Heart right ventricle (tissue), 16 donors: ENCODE measurements at places on chromosomes 13 and 19. TPM values are rescaled to one million over a fixed set of nuclear protein-coding genes. Genes with fewer than 3 reads are reported as not detected.

DNA sequence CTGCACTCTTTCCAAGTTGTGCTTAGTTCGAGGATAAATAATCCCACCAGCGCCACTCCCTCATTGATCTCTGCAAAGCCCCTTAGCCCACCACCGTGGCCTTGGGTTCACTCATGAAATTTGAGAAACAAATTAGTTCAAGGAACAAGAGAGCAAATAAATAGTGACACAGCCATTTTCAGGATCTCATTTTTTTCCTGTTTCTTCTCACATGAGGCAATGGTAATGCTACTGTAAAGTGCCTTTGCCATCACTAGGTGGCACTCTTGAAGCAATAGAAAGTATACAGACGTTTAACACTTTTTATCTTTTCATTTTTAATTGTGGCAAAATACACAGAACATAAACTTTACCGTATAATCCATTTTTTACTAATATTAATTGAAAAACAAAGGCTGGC, 76.8 kb upstream of the ZNF835 start:
- no peak overlapping the region for H3K4me3 ChIP-seq
- peaks cover 12% of the 10 kb centered on the region for H3K27me3 ChIP-seq
- no peak overlapping the region for H3K27ac ChIP-seq
- H3K4me1 ChIP-seq, result no peaks in the 10 kb centered on the region

DNA sequence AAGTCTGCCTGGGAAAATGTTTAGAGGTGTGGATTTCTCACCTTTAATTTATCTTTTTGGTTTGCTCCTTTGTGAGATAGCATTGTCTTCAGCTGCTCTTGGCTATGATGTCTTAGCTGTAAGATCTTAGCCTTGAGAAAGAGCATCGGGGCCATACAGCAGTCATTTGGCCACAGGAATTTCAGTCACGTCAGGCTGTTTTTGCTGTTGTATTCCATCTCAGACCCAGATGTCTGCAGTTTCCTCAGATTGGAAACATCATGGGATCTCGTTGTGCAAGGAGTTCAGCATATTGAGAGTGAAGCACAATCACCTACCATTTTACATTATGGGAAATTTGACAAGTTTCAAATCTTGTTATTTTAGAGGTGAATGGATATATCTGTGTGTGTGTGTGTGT, 89.3 kb upstream of the C1QTNF9B start:
- H3K4me1 ChIP-seq, result peaks cover 28% of the 10 kb centered on the region
- no peaks in the 10 kb centered on the region for H3K36me3 ChIP-seq
- no peak overlapping the region for H3K4me3 ChIP-seq

GRCh38 chr13:41751277-41751676, 209.6 kb downstream of the VWA8 start:
- H3K4me1 ChIP-seq, result peaks cover 34% of the 10 kb centered on the region
- no peak for DNase-seq
- H3K36me3 ChIP-seq, result peaks cover 19% of the 10 kb centered on the region

CYP2A7 gene
- total RNA-seq, result not detected

GRCh38 chr19:13764101-13764807, at the start of gene MRI1:
TSS of gene MRI1 (plus strand) at chr19:13764522. CDS start at chr19:13764589, 67 bp downstream.
- H3K27me3 ChIP-seq, result no peaks in the 10 kb centered on the region
- peak within 1 kb of the TSS; percentile 63 for H3K27ac ChIP-seq
- H3K4me1 ChIP-seq, result peaks cover 15% of the 10 kb centered on the region
- H3K36me3 ChIP-seq, result peaks cover 56% of the 10 kb centered on the region

OSCAR gene
- 1.5 TPM for total RNA-seq

GRCh38 chr19:10144361-10144760, 24.7 kb upstream of the EIF3G start:
- H3K4me3 ChIP-seq, result no peak overlapping the region
- no peaks in the 10 kb centered on the region for H3K4me1 ChIP-seq
- H3K27me3 ChIP-seq, result no peaks in the 10 kb centered on the region
- H3K27ac ChIP-seq, result peak overlapping the region; percentile 86
- no peak for DNase-seq

YJEFN3 gene
- total RNA-seq, result 2.2 TPM

DNA sequence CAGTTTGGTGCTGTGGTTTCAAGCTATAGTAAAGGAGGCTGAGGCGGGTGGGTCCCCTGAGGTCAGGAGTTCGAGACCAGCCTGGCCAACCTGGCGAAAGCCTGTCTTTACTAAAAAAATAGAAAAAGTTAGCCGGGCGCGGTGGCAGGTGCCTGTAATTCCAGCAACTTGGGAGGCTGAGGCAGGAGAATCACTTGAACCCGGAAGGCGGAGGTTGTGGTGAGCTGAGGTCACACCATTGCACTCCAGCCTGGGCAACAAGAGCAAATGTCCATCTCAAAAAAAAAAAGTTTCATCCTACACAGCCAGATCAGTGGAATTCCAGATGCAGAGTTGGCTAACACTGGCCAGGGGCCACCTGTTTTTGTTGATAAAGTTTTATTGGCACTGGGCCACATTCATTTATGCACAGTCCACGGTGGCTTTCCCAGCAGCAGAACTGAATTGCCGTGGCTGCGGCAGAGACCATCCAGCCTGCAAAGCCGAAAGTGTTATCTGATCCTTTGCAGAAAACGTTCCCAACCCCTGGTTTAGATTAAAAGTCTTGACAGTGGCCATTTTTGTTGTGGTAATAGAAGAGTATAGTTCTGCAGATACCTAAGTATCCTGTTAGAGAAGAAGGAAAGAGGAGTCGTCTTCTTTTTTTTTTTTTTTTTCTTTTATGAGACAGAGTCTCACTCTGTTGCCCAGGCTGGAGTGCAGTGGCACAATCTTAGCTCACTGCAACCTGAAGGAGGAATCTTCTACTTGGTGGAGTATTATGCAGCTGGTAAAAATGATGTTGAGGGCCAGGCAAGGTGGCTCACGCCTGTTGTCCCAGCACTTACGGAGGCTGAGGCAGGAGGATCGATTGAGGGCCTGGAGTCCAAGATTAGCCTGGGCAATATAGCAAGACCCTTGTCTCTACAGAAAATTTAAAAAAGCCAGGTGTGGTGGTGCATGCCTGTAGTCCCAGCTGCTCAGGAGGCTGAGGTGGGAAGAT, 8.7 kb downstream of the NCLN start:
- H3K4me1 ChIP-seq, result no peaks in the 10 kb centered on the region
- H3K36me3 ChIP-seq, result no peaks in the 10 kb centered on the region
- H3K27ac ChIP-seq, result no peak overlapping the region
- no peaks in the 10 kb centered on the region for H3K27me3 ChIP-seq

DNA sequence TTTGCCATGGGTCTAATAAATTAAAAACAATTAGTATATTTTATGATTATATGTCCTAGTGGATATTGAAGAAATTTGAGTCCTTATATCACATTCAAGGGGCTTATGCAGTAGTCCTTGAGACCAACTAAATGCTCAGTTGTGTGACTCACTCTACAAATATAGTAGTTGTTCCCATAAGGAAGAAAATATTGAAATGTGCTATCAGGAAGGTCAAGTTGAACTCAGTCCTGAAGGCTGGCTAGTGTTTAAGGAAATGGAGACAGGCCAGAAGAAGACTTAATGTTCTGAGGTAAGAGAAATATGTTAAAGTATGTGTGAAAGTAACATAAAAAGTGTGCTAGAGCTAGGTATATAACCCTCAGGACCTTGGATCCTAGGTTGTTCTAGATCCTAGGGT, 766.1 kb upstream of the GPC6 start:
- no peak for DNase-seq
- H3K4me3 ChIP-seq, result no peak overlapping the region
- H3K27me3 ChIP-seq, result no peaks in the 10 kb centered on the region

DNA sequence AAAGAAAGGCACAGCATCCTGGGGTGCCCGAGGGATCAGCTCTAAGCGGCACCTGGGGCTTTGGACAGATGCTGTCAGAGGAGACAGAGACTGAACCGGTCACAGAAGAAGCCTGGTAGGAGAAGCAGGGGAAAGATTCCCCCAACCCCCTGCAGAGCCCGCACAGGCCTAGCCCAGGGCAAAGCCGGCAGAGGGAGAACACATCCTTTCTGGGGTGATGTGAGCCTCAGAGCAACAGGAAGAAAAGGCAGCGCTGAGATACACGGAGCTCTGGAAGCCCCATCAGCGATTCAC, 101.2 kb downstream of the CRYL1 start:
- no peaks in the 10 kb centered on the region for H3K36me3 ChIP-seq
- H3K4me3 ChIP-seq, result no peak overlapping the region
- H3K4me1 ChIP-seq, result peaks cover 5% of the 10 kb centered on the region
- DNase-seq, result no peak
- no peak overlapping the region for H3K27ac ChIP-seq

SIAH3 gene
- total RNA-seq, result not detected

DNA sequence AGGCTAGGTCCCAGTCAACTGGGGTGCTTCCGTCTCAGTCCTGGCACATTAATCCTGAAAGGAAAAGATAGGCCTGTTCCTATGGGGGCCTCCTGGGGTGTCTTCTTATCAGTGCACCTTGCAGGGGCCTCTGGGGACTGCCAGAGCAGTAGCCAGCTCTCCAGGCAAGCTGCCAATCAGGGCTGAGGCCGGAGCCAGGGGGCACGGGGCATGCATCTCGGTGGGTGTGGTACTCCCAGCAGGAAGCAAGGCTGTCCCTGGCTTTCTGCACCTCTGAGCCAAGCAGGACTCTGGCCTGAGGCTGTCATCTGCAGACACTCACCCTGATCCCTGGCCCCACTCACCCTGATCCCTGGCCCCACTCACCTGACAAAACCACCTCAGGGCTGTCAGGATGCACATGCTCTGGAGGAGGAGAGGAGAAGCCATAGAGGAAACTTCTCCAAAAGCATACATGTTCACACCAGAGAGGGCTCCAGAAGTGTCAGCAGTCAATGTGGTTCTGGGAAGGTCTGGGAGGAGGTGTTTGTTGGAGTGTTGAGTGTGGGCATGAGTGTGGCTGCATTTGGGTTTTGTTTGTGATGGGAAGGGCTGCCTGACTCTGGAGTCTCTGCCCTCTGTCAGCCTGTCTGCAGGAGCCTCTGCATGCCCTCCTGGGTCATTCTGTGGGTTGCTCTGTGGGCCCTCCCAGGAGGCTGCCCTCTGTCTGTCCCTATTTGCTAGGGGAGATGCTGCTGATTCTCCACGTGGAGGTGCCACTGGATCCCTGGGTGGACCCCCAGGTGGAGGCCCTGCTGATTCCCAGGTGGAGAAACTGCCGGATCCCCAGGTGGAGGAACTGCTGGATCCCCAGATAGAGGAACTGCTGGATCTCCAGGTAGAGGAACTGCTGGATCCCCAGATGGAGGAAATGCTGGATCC, 22.7 kb upstream of the KCTD15 start:
- H3K36me3 ChIP-seq, result no peaks in the 10 kb centered on the region
- no peak for DNase-seq
- H3K27ac ChIP-seq, result no peak overlapping the region
- no peaks in the 10 kb centered on the region for H3K4me1 ChIP-seq
- no peak overlapping the region for H3K4me3 ChIP-seq
- peaks cover 46% of the 10 kb centered on the region for H3K27me3 ChIP-seq

VSTM2B gene
- not detected for total RNA-seq

ZNF813 gene
- 1.5 TPM for total RNA-seq

PBX4 gene
- total RNA-seq, result not detected

GRCh38 chr13:71399631-71400215, 467.3 kb downstream of the DACH1 start:
- no peaks in the 10 kb centered on the region for H3K27me3 ChIP-seq
- H3K27ac ChIP-seq, result no peak overlapping the region
- H3K4me3 ChIP-seq, result no peak overlapping the region
- H3K36me3 ChIP-seq, result no peaks in the 10 kb centered on the region
- no peak for DNase-seq
- no peaks in the 10 kb centered on the region for H3K4me1 ChIP-seq

DNA sequence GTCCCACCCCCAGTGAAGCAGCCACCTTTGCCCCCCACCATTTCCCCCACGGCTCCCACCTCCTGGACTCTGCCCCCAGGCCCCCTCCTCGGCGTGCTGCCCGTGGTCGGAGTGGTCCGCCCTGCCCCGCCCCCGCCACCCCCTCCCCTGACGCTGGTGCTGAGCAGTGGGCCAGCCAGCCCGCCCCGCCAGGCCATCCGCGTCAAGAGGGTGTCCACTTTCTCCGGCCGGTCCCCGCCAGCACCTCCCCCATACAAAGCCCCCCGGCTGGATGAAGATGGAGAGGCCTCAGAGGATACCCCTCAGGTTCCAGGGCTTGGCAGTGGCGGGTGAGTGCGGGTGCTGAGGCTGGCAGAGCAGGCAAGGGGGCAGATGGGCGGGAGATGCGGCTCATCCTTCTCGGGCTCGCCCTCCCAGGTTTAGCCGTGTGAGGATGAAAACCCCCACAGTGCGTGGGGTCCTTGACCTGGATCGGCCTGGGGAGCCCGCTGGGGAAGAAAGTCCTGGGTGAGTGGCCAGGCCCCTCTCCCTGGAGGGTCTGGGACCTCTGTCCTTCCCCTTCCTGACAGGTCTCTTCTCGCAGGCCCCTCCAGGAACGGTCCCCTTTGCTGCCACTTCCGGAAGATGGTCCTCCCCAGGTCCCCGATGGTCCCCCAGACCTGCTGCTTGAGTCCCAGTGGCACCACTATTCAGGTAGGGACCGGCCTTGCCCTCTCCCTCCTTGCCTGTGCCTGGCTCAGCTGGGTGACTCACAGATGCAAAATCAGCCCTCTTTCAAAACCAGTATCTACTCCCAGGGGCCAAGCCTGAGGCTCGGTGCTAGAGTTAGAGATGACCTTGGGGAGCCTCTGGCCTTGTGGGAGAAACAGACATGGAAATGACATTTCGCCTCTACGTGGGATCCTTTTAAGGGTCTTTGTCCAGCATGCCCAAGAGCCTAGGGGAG, 8.8 kb downstream of the IGFLR1 start:
- no peak overlapping the region for H3K4me3 ChIP-seq
- no peak overlapping the region for H3K27ac ChIP-seq
- no peak for DNase-seq
- peaks cover 9% of the 10 kb centered on the region for H3K36me3 ChIP-seq
- no peaks in the 10 kb centered on the region for H3K27me3 ChIP-seq

GRCh38 chr19:31995546-31995945, 349.9 kb upstream of the ZNF507 start:
- peaks cover 3% of the 10 kb centered on the region for H3K27me3 ChIP-seq
- no peak overlapping the region for H3K4me3 ChIP-seq
- no peaks in the 10 kb centered on the region for H3K4me1 ChIP-seq
- no peak overlapping the region for H3K27ac ChIP-seq

- H3K4me3 ChIP-seq, result no peak overlapping the region
- peaks cover 55% of the 10 kb centered on the region for H3K4me1 ChIP-seq
- peak; percentile 61 for DNase-seq
Measured at GRCh38 chr13:40477623-40478608, 188.5 kb downstream of the FOXO1 start.

USHBP1 gene
- total RNA-seq, result 7.0 TPM

DNA sequence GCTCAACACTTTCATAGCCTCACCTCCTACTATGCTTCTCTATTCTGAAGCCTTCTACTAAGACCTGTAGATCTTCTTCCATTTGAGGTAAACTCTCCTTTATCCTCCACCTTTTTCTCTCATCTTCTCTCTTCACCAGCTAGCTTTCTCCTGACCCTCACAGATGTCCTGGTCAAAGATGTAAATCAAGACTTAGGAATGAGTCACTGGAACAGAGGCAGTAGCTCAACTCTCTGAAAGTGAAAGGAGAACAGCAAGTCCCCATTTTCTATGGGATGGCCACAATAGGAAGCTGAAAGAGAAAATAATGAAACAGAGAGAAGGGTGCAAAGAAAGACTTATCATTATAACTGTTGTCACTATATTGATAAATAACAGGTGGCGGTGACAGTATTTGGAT, 86.1 kb upstream of the DOCK9 start:
- H3K4me1 ChIP-seq, result peaks cover 38% of the 10 kb centered on the region
- H3K4me3 ChIP-seq, result no peak overlapping the region
- no peaks in the 10 kb centered on the region for H3K36me3 ChIP-seq
- H3K27me3 ChIP-seq, result no peaks in the 10 kb centered on the region

NOP53 gene
- 131 TPM for total RNA-seq
